Spinal cord (tissue), 10 donors: ENCODE measurements at places on chromosomes 3 and 15.
A peak's percentile ranks its signal among the peaks of the same experiment; 100 is the strongest.

DNA sequence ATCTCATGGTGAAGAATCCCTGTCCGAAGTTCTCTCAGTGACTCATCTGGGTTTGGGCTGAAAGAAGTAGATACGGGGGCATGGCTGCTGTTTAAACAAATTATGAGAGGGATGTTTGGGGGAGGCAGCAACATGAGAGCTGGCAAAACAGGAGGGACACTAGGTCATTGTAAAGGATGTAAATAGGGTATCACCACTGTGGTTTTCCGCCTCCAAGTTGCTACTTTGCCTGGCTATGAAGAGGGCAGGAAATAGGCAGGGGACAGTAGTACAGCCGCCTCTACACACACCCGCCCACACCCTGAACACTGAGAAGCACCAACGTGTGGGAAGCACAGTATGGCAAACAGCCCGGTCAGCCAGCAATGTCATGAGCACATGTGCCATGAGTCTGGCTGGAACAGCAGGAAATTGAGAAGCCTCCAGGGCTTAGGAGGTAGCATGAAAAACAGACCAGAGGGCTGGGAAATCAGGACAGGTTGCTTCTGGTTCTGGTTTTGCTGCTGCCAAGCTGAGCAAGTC, 17.1 kb downstream of the HEXA start:
- DNase-seq = no peak

DNA sequence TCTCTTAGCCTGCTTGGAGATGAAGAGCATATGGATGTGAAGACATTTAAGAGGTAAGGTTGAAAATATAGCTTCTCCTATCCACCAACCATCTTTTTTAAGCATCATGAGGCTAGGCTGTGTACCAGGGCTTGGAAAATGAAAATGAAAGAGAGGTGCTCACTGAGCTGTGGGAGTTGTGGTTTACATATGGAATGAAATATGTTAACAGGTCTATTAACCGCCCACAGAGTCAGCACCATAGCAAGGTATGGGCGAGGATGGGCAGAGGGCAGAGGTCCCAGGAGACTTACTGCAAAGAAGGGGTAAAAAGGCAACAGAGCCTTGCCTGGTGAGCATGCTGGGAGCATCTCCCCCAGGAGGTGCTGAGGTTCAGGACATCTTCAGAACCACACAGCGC, 273.1 kb downstream of the GABRG3 start:
- no peak for DNase-seq

DNA sequence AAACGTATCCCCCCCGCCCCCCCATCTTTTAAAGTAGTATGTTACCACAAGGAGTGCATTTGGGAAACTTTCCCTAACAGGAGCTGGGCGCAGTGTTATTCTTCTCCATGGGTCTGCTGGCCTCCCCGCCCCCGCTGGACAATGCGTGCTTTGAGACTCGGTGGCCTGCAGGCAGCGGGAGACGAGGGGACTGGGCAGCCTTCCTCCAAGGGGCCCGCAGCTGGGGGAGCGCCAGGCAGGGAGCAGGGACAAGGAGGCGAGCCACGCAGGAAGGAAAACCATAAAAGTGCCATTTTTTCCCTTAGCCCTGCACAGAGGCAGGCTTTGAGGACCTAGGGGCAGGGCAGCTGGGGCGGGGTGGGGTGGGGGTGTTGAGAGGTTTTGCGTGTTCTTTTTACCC, 14.1 kb downstream of the SOX2 start:
- DNase-seq = peak; percentile 87

DNA sequence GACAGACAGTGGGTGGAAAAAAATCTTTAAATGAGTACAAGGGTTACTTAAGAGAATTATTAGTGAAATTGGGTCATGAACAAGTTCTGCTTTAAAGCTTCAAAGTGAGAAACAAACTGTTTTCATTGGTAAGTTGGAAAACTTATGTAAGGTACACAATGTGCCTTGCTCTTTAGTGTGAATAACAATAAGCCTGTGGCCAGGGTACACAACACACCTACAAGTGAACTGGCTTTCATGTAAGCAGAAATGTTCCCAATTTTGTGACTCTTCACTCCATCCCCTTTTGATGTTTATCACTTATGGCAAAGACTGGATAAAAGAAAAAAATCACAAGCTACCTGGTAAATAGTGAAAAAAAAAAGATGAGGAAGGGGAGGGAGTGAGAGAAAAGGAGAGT, 253.7 kb downstream of the ZBTB20 start:
- DNase-seq = no peak

GRCh38 chr3:138941259-138941885, 5.6 kb downstream of the FOXL2 start:
- DNase-seq = no peak

DNA sequence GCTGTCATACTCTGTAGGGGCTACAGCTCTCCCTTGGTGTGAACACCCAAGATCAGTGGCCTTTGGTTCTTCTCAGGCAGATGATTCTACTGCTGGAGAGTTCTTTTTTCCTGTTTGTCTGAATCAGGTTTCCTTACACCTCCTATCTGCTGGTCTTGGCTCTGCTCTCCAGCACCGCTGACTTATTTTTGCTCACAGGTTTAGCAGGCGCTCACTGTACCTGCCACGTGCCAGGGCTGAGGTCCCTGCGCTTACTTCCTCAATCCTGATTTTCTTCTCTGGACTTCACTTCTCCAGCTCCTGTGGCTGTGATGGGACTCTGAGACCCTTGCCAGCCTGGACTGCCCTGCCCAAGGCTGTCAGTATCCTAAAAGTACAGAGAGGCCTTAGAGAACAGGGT, 9.5 kb downstream of the BSN start:
- DNase-seq = no peak

GRCh38 chr15:55954862-55955605, 38.4 kb downstream of the NEDD4 start:
- no peak for DNase-seq

DNA sequence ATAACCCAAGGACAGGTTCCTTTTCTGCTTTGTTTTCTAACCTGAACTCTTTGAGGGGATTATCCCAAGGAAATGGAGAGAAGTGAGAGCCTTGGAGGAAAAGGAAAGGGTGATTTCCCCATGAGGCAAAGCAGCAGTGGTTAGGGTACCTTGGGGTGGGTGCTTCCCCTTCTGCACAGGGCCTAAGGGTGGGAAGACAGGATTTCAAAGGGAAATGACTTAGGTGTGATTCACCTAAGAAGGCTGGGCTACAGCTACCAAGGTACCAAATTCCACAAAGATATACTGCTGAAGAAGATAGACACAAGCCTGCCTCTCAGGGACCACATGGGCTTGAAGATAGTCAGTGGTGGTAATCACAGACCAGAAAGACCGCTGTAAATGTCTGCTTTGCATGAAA, 325.3 kb upstream of the DPH6 start:
- no peak for DNase-seq

- DNase-seq = no peak
These were observed 9.2 kb upstream of the RFC4 start for GRCh38 chr3:186815435-186815834.

DNA sequence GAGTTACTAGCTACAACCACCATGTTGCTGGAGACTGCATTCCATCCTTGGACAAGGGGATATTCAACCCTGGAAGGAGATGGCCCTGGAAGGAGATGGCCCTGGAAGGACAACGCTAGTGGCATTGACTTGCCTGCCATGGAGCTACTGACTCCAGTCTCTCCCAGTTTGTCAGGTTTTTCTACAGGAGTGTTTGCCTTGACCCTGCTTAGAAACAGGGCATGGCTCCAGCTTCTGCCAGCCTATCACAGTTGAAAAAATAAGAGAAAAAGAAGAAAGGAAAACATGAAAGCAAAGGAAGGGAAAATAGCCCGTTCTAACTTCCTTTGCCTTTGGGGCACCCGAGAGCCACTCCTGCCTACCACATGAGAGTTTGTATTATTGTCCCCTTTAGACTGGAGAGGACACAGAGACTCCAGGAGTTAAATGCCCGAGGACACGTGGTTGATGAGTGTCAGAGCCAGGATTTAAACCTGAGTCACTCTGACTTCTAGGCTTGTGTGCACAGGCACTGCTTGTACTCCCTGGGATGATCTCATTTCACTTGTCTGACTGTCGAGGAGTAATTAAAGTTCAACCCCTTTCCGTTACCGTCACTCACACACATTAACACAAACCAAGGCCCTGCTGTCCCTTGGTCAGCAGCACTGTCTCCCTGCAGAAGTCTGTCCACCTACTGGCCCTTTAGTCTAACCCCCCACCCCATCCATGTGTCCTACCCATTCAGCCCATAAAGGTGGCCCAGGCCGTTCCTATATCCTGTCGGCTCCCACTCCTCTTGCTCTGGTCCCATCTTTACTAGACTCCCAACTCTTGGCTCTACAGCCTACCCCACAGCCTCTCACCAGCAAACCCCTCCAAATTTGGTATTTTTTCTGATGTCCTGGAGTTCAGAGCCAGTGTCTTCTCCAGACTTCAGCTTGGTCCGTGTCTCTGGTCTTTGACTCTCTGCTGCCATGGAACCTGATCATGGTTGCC, 46.1 kb downstream of the C2CD4A start:
- no peak for DNase-seq

DNA sequence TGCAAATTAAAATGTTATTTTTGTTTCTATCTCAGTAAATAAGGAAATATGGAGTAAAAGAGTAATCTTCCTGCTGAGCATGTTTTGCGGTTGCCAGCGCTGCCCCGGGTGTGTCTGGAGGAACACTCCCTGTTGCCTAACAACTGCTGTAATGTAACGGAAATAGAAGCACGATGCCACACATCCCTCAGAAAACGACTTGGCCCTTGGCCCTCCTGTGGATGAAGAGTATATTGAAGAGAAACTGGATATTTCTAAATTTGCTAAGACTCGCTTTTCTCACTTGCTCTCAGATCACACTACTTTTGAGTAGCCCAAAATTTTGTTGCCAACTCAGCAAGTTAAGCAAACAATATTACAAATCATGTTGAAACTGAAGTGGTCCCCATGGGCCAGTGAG, 18.9 kb downstream of the CX3CR1 start:
- DNase-seq = peak; percentile 58

DNA sequence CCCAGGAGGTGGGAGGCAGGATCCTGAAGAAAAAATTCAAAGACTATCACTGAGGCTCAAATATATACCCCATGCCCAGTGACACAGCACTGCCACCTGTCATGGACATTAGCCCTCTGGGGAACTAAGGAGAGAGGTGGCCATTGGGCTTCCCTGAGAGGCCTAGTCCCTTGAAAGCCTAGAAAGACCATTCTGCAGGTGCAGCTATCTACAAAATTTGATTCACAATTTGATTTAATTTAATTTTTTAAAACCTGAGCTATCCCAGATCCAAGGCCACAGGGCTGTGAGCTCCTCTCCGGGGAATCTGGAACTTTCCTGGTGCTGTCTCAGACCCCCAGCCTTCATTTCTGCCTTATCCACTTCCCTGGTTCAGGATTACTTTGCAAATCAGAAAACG, 16.9 kb upstream of the KLHL24 start:
- DNase-seq = no peak
